ENCODE measurements at places on chromosomes 16 and 17.

GRCh38 chr17:61947367-61948078 is 19.7 kb upstream of the INTS2 start:
- no peak for DNase-seq

DNA sequence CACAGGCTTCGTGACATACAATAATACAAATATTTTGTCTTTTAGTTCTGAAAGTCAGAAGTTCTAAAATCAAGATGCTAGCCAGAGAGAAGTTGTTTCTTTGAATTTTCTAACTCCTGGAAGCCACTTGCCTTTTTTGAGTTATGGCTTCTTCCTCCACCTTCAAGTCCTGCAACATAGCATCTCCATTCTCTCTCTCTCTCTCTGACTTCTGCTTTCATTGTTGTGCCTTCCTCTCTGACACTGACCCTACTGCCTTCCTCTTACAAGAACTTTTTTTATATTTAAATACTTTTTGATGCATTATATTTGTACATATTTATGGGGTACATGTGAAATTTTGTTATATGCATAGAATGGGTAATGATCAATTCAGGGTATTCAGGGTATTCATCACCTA is 205.9 kb downstream of the MAP2K6 start:
- no peak for DNase-seq

GRCh38 chr17:75783069-75783783 is 1.4 kb upstream of the UNK start:
- DNase-seq: peak; percentile 77

DNA sequence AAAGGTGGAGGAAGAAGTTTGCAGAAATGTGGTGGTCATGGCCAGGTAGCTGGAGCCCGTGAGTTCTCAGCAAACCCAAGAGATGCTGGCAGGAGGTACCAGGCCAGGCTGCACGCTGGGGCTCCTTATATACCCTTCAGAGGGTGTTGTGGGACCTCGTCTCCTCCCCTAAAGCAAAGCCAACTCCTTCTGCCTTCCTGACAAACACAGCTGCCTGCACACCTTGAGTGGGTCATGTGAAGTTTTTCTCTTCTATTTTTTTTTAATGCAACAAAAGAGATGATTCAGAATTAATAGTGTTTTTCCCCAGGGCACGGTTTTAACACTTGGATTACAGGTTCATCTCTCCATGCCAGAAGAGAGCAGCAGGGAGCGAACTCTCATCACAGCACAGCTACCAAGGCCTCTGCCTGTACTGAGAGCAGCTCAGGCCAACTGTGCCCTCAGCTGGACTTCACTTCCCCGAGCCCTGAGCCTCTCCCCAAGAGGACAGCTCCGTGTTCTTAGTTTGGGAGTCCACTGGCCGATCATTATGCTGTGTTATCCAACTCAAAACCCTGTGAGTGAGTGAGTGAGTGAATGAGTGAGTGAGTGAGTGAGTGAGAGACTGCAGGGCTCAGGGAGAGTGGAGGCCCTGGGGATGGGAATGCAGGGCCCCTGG is at the start of gene KRT15:
Gene KRT15, minus strand, starts transcription at position 102 of the 661 bp plus-strand sequence. Its CDS starts 63 bp downstream, at position 39.
- DNase-seq: no peak

Data from CD4-positive, alpha-beta T cell treated with Interleukin-10 for 1 hour (primary cell).